Activated naive CD8-positive, alpha-beta T cell treated with anti-CD3 and anti-CD28 coated beads for 36 hours (primary cell): ENCODE measurements at places on chromosomes 6 and 20.

DNA sequence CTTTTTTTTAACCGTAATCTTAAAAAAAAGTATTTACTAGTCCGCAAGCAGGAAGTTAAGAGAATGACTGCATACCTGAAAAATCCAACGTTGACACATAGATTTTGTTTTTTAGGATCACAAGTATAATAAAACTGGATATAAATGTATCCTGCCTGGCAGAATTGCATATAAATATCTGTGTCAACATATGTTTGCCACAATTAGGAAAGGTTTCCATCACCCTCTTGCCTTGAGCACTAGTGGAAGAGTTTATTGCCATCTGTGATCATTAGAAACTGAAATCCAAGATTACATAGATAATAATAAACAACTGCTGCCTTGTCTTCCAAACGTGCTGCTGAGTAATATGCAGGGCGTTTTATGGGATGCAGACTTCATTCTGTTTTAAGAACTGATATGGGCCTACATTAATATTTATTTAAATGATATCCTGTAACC is 27.9 kb downstream of the PLEKHG1 start:
- H3K4me3 ChIP-seq, result no peak overlapping the region
- no peak overlapping the region for H3K27ac ChIP-seq
- H3K4me1 ChIP-seq, result peaks cover 26% of the 10 kb centered on the region

- peaks cover 25% of the 10 kb centered on the region for H3K36me3 ChIP-seq
- H3K27me3 ChIP-seq, result no peaks in the 10 kb centered on the region
- no peak for DNase-seq
Measured at GRCh38 chr6:36216559-36216958, 20.0 kb downstream of the BRPF3 start.

- no peak for DNase-seq
- H3K36me3 ChIP-seq, result no peaks in the 10 kb centered on the region
- H3K27me3 ChIP-seq, result no peaks in the 10 kb centered on the region
- no peak overlapping the region for H3K4me3 ChIP-seq
Measured at GRCh38 chr20:46936415-46937156, 41.9 kb downstream of the EYA2 start.

DNA sequence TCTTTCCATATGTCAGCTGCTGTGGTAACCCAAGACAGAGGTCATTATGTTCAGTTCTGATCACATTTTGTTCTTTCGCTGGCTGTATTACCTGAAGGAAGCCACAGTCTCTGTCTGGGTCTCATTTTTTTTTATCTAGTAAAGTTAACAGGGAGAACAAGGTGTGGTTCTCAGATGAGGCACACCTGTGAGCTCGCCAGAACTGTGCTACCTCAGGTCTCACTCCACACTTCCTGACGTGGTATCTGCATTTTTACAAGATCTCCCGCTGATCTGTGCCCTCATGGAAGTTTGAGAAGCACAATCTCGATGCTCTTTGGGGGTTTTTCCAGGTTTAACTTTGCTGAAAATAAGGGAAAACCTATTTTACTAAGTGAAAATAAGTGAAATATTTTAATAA is 169.5 kb upstream of the CENPW start:
- peaks cover 2% of the 10 kb centered on the region for H3K4me1 ChIP-seq
- H3K36me3 ChIP-seq, result peaks cover 1% of the 10 kb centered on the region
- H3K27ac ChIP-seq, result no peak overlapping the region
- no peak overlapping the region for H3K4me3 ChIP-seq
- DNase-seq, result no peak

GRCh38 chr6:168221497-168222079 is 98.0 kb downstream of the DACT2 start:
- peaks cover 7% of the 10 kb centered on the region for H3K27me3 ChIP-seq
- no peaks in the 10 kb centered on the region for H3K4me1 ChIP-seq
- no peak overlapping the region for H3K27ac ChIP-seq

DNA sequence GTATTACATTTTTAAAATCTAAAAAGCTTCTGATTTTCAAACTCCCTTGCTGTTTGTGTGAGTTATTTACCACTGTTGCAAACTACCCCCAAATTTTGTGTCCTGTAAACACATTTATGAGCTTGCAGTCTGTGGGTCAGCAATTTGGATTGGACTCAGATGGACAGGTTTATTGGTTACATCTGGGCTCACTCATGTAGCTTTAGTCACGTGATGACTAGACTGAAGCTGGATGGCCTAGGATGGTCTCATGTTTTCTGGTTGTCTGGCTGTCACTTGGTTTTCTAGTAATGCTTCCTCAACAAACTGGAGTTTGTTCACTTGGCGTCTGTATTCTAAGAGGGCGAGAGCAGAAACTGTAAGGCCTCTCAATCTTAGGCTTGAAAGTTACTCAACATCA is 12.2 kb upstream of the C6orf58 start:
- H3K4me3 ChIP-seq, result no peak overlapping the region
- no peak overlapping the region for H3K27ac ChIP-seq
- peaks cover 20% of the 10 kb centered on the region for H3K27me3 ChIP-seq
- H3K4me1 ChIP-seq, result no peaks in the 10 kb centered on the region
- no peaks in the 10 kb centered on the region for H3K36me3 ChIP-seq

- no peak for DNase-seq
- H3K27me3 ChIP-seq, result no peaks in the 10 kb centered on the region
- H3K36me3 ChIP-seq, result no peaks in the 10 kb centered on the region
- H3K4me1 ChIP-seq, result no peaks in the 10 kb centered on the region
Measured at GRCh38 chr6:89287351-89288028, 27.6 kb downstream of the GABRR2 start.

DNA sequence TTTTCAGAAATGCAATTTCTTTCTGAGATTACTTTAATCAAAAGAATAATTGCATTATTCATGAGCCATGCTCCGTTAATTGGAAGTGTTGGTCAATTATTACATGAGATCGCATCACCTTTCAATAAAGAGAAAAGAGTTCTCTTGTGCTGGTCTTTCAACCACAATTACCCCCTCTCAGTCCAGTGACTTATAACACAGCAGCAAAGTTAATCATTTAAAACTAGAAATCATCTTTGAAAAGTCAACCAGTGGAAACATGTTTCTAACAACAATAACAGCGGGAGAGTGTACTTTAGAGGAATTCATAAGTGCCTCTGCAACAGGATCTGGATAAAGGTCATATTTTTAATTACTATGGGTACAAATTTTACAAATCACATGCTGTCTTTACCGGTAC is 384.4 kb upstream of the AGPAT4 start:
- H3K27ac ChIP-seq, result no peak overlapping the region
- no peak overlapping the region for H3K4me3 ChIP-seq
- no peaks in the 10 kb centered on the region for H3K27me3 ChIP-seq
- peaks cover 4% of the 10 kb centered on the region for H3K36me3 ChIP-seq

DNA sequence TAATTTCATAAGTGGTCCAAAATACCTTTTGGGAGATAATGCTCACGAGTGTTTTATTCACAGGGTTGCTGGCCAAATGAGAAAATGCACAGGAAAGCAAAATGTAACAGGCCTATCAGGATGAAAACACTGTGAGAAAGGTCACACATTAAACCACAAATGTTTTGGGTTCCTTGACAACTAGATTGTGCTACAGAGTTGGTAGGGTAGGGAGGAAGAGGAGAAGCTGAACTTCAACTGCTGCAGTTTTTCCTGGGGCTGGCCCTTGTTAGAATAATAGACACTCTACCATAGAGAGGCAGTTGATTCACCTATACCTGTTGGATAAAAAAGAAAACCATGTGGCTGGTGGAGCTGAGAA is 28.1 kb upstream of the PAQR8 start:
- H3K36me3 ChIP-seq, result no peaks in the 10 kb centered on the region
- DNase-seq, result no peak
- no peaks in the 10 kb centered on the region for H3K27me3 ChIP-seq
- peak overlapping the region; percentile 37 for H3K4me3 ChIP-seq

GRCh38 chr20:19767070-19767469 is 9.0 kb downstream of the RIN2 start:
- H3K4me3 ChIP-seq, result no peak overlapping the region
- peaks cover 11% of the 10 kb centered on the region for H3K27me3 ChIP-seq
- H3K27ac ChIP-seq, result no peak overlapping the region
- H3K36me3 ChIP-seq, result no peaks in the 10 kb centered on the region
- no peak for DNase-seq

DNA sequence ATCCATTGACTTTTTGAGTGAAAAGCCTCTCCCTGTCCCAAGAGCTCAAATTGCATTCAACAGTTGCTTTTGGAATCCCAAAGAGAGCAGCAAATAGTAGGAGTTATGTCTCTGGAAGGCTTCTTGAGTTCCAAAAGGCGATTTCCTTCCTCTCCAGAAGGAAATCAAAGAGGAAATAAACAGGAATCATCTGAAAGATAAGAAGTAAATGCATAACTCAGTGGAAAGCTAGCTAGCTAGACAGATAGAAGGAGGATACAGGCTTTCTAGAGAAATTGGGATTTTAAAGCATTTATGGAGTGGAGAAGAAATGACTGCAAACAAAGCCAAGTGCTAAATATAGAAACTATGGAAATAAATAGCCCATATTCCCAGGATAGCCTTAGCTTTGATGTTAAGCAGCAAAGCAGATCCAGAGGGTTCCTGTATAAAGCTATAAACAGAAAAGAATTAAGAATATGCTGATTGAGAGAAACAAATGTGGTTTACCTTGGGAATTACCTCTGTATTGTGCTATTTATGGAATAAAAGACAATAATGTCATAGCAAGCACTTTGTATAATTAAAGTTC is 214.7 kb downstream of the PLCB1 start:
- H3K27me3 ChIP-seq, result no peaks in the 10 kb centered on the region
- H3K27ac ChIP-seq, result no peak overlapping the region
- no peaks in the 10 kb centered on the region for H3K36me3 ChIP-seq
- no peak overlapping the region for H3K4me3 ChIP-seq
- H3K4me1 ChIP-seq, result no peaks in the 10 kb centered on the region

DNA sequence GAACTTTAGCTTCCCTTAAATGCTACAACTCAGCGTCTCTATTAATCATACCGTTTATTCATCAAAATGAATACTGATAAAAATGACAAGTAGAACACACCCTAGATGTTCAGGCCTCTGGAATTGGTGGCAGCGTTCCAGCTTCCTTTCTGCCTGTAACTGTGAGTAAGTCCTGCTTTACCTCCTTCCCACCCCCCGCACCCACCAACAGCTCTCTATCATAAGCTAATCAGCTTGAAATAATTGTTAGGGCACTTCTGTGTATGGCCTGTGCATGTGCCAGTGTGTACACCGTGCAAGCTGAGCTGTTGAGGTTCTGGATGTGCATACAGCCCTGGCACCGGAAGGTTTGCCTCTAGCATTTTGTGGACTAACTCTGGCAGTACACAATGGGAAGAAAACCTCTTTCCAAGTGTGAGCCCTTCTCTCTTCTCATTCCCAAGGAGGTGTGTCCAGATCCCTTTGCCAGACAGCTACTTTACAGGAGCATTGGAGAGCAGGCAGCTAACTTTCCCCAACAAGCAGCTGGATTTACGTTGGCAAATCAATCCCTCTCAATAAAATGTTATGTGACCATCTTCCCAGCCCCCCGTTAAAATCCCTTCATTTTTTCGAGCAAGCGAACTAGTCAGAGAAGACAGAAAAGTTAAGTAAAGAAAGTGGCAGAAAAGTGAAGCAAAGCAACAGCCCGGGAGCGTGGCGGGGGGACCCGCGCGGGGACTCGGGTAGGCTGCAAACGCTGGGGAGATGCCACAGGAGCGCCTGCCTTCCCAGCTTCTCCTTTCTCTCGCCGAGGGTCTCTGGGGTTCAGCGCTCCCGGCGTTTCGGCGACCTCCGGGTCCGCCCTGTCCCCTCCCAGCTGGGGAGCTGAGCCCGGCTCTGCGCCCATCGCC is 803 bp upstream of the ADGRG6 start:
- H3K4me3 ChIP-seq, result peak overlapping the region; percentile 86
- H3K4me1 ChIP-seq, result peaks cover 8% of the 10 kb centered on the region
- no peaks in the 10 kb centered on the region for H3K36me3 ChIP-seq
- peak; percentile 16 for DNase-seq

GRCh38 chr20:35297155-35297554 is 4.9 kb upstream of the FAM83C start:
- H3K27me3 ChIP-seq, result no peaks in the 10 kb centered on the region
- H3K4me1 ChIP-seq, result no peaks in the 10 kb centered on the region
- H3K4me3 ChIP-seq, result no peak overlapping the region

DNA sequence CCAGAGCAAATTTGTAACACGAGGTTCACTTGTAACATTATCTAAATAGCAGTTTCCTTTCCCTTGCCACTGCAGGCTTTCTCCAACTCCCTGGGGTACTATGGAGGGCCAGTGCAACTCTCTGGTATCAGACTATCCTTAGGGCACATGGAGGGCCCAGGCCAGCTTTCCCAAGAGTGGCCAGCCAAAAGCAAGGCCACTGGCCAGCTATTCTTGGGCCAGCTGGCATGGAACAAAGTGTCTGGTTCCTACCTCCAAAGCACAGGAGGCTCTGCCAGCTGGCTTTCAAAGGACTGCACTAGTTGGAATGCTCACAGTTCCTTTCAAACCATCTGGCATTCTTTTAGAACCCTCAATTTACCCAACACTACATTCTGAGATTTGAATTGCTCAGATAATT is 8.7 kb downstream of the RNF24 start:
- H3K27ac ChIP-seq, result no peak overlapping the region
- peaks cover 6% of the 10 kb centered on the region for H3K36me3 ChIP-seq
- peaks cover 17% of the 10 kb centered on the region for H3K4me1 ChIP-seq

GRCh38 chr6:35717449-35718374 is 19.1 kb upstream of the ARMC12 start:
- H3K36me3 ChIP-seq, result peaks cover 2% of the 10 kb centered on the region
- no peaks in the 10 kb centered on the region for H3K27me3 ChIP-seq
- H3K4me1 ChIP-seq, result peaks cover 57% of the 10 kb centered on the region
- H3K4me3 ChIP-seq, result peak overlapping the region; percentile 64
- H3K27ac ChIP-seq, result peak overlapping the region; percentile 93

GRCh38 chr6:150269857-150270223 is 99.0 kb upstream of the IYD start:
- H3K4me1 ChIP-seq, result peaks cover under 1% of the 10 kb centered on the region
- no peak for DNase-seq
- H3K27ac ChIP-seq, result no peak overlapping the region

DNA sequence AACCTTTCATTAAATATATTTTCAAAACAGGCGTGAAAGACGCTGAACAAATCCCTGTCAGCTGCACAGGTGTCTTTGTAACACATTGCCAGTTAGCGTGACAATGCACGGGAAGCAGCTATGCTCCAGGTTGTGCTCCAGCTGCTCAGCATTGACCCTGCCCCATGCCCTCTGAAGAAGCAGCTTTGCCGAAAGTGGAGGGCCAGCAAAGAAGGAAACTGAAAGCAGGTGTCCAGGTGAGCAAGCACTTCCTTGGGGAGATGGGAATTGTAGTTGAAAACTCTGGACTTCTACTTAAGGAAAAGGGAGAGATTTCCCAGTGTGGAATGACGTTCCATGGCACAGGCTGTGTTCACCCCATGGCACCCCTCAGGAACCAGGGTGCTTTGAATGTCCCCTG is 125.7 kb downstream of the TTLL2 start:
- no peak overlapping the region for H3K27ac ChIP-seq
- no peak for DNase-seq
- no peaks in the 10 kb centered on the region for H3K4me1 ChIP-seq
- H3K36me3 ChIP-seq, result no peaks in the 10 kb centered on the region
- H3K27me3 ChIP-seq, result no peaks in the 10 kb centered on the region

GRCh38 chr6:91713911-91714310 is 1127.0 kb upstream of the MAP3K7 start:
- no peaks in the 10 kb centered on the region for H3K27me3 ChIP-seq
- H3K36me3 ChIP-seq, result no peaks in the 10 kb centered on the region
- no peak overlapping the region for H3K4me3 ChIP-seq
- DNase-seq, result no peak
- no peaks in the 10 kb centered on the region for H3K4me1 ChIP-seq
